Keratinocyte (primary cell): ENCODE measurements at places on chromosomes 12 and 14.

- no peak for DNase-seq
Measured at GRCh38 chr12:105670672-105671071, 340.2 kb downstream of the C12orf75 start.

- DNase-seq = no peak
Measured at GRCh38 chr12:73307260-73307659, 1035.1 kb downstream of the TRHDE start.

GRCh38 chr14:80101835-80102234, 109.5 kb downstream of the DIO2 start:
- no peak for DNase-seq

GRCh38 chr14:67875175-67876006, 55.8 kb downstream of the RAD51B start:
- DNase-seq = no peak

DNA sequence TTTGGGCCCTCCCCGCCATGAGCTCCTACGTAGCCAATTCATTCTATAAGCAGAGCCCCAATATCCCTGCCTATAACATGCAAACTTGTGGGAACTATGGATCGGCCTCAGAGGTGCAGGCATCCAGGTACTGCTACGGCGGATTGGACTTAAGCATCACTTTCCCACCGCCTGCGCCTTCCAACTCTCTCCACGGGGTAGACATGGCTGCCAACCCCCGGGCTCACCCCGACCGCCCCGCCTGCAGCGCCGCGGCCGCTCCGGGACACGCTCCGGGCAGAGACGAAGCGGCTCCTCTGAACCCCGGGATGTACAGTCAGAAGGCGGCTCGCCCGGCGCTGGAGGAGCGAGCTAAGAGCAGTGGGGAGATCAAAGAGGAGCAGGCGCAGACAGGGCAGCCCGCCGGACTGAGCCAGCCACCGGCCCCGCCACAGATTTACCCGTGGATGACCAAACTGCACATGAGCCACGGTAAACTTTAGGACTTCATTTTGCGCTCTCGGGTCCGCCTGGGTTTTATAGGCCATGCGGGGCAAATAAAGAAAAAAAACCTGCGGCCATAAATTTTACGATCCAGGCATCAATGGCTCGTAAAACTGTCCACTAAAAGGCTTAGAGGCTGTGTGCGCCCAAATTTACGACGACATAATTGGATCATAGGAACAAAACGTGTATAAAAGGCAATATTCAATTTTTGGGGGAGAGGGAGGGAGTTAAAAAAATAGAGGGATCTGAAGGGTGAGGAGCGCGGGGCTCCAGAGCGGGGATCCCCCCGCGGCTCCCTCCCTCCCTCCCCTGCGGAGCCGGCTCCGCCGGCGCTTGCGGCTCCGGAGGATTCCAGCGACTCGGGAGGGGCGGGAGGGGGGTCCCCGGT, 493 bp downstream of the HOXC5 start:
- no peak for DNase-seq

GRCh38 chr12:22377731-22378496, 43.4 kb upstream of the ST8SIA1 start:
- no peak for DNase-seq

DNA sequence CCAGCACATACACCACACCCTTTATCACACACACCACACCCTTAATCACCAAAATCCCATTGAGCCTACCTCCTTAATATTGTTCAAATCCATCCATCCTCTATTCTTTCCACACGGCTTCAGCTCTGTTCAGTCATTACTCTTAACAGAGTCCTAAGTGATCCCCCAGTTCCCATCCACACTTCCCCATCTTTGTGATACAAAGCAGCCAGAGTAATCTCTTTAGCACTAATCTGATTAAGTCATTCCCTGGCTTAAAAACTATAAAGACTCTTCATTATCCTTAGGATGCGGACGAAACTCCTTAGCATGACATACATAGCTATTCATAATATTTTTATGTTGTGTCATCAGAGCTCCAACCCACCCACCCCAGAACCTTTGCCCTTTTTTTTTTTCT, 14.7 kb upstream of the MFAP5 start:
- DNase-seq = no peak

DNA sequence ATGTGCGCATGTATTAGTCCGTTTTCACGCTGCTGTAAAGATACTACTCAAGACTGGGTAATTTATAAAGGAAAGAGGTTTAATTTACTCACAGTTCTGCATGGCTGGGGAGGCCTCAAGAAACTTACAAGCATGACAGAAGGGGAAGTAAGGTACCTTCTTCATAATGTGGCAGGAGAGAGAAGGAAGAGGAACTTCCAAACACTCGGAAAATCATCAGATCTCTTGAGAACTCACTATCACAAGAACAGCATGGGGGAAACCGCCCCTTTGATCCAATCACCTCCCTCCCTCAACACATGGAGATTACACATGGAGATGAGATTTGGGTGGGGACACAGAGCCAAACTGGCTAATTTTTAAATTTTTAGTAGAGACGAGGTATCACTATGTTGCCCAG, 41.8 kb upstream of the SNX6 start:
- DNase-seq = no peak

- DNase-seq = no peak
Measured at GRCh38 chr12:111318450-111318849, 50.4 kb downstream of the PHETA1 start.
